ENCODE measurements at places on chromosomes 2 and 18. TPM values are rescaled to one million over a fixed set of nuclear protein-coding genes. Genes with fewer than 3 reads are reported as not detected.

DNA sequence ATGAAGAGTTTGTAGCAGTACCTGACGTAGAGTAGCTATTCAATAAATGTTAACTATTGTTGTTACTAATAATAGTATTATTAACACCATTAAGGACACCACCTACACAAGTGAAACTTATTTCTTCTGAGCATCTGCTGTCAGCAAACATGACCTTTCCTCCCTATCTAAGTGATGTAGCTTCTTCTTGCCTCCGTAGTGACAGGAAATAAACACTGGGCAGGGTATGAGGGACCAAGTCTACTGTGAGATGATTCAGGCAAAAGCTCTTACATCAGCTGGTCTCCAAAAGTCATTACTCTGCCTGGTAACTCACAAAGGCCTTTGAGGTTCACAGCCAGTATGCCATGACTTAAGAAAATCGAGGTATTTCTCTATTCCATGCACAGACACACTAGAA lies 750.5 kb downstream of the CPS1 start:
- no peak for DNase-seq

DNA sequence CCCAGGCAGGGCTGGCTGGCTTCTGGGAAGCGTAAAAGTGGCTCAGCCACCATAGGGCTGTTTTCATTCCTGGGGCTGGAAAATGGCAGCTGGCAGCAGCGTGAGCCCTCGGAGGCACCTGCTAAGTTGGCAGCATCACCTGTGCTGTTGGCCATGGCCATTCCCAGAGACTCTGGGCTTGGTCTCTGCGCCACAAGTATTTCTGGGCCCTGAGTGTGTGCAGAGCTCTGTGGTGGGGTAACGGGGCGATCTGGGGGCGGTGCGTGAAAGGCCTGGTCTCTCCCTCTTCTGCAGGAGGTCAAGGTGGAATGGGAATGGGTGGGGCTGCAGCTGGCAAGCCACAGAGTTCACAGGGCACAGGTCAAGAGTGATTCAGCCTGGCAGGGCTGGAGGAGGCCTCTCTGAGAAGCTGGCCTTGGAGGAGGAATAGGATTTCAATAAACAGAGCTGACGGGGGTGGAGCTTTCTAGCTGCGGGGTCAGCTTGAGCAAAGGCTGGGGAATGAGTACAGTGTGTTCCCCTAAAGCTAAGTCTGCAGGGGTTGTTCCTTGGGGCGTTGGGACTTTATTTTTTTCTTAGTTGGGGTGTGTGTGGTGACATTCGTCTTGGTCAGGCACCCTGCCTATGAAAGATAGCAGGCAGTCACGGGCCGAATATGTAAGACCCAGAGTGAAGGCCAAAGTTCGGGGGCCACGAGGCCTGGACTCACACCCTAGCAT lies 10.3 kb upstream of the NTSR2 start:
- DNase-seq, result no peak

DNA sequence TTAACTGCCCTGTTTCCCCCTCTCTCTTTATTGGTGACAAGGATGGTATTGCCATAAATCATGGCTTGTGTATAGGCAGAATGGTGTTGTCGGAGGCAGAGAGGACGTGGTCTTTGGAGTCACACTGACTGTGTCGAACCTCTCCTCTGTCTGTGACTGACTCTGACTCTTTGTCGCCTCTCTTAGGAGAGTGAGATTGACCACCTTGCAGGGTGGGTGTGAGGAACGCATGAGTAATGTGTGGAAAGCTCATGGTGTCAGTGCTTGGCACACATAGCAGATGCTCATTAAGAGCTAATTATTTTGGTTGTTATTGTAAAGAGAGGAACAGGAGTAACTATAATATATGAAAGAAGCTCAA lies 145.6 kb downstream of the TTC27 start:
- no peak for DNase-seq

Gene RPE
- total RNA-seq, result 51.5 TPM

Gene CD8B
- 0.37 TPM for total RNA-seq

Gene IL18R1
- total RNA-seq, result 0.41 TPM

Gene TM4SF20
- total RNA-seq, result not detected

- DNase-seq, result no peak
Measured at GRCh38 chr18:49251451-49251850, 209.0 kb downstream of the DYM start.

GRCh38 chr2:109304731-109305470 lies 175.9 kb downstream of the SH3RF3 start:
- no peak for DNase-seq

GRCh38 chr2:48982887-48983435 lies 171.4 kb downstream of the FSHR start:
- DNase-seq, result no peak

Gene LBX2
- 0.11 TPM for total RNA-seq

Gene CHRND
- not detected for total RNA-seq

DNA sequence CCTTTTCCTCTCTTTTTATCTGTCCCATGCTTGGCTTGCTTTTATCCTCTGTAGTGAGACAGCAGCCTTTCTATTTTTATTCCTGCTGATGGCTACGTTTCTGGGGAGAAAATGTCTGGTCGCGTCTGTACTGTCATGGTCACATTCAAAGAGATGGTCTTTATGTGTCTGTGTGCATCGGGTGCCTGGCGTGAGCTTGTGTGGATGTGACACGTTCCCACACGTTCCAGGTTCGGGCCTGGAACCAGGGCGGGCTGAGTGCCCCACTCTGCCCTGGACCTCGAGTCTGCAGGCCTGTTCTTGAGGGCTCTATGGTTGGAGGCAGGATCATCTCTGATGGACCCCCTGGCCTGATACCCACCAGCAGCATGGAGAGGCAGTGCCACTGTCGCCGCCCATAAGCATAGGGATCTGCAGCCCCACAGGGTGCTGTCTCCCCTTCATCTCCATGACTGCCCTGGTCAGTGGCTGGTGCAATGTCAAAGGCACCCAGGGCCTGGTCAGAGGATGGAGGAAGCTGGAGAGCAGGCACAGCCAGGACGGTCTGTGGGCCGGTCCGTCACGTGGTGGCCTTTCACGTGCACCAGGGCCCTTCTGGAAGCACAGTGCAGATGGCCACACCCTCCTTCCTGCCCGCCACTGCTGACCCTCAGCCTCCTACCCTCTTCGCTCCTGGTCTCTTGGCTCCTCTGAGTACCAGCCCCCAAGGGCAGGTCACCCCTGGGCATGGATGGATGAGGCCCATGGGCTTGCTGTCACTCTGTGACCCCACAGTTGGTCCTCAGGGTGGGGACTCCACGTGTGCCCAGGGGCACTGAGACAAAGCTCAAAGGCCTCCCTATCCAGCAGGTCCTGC lies 149.2 kb upstream of the TWIST2 start:
- DNase-seq, result no peak

Gene GALR1
- 0.17 TPM for total RNA-seq

GRCh38 chr2:240139666-240140393 lies 628 bp downstream of the OTOS start:
- DNase-seq, result peak; percentile 83

GRCh38 chr2:175057078-175057685 lies 52.0 kb upstream of the CHN1 start:
- peak; percentile 31 for DNase-seq

- DNase-seq, result no peak
Measured at GRCh38 chr2:149200109-149200520, 130.3 kb upstream of the LYPD6 start.

DNA sequence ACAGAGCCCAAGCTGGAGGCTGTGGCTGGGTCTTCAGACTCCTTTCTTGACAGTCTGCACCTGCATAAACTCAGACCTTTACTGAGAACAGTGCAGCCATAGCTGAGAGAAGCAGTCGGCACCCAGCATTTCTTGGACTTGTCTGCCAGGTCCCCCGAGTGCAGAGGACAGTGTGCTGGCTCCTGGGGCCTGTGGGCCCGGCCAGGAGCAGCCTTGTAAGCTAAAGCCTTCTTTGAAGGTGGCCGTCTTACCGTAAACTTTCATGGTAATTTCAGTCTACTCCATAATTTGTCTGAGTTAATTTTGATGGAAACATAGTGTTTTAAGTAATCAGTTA lies 70.9 kb downstream of the LRRFIP1 start:
- no peak for DNase-seq

DNA sequence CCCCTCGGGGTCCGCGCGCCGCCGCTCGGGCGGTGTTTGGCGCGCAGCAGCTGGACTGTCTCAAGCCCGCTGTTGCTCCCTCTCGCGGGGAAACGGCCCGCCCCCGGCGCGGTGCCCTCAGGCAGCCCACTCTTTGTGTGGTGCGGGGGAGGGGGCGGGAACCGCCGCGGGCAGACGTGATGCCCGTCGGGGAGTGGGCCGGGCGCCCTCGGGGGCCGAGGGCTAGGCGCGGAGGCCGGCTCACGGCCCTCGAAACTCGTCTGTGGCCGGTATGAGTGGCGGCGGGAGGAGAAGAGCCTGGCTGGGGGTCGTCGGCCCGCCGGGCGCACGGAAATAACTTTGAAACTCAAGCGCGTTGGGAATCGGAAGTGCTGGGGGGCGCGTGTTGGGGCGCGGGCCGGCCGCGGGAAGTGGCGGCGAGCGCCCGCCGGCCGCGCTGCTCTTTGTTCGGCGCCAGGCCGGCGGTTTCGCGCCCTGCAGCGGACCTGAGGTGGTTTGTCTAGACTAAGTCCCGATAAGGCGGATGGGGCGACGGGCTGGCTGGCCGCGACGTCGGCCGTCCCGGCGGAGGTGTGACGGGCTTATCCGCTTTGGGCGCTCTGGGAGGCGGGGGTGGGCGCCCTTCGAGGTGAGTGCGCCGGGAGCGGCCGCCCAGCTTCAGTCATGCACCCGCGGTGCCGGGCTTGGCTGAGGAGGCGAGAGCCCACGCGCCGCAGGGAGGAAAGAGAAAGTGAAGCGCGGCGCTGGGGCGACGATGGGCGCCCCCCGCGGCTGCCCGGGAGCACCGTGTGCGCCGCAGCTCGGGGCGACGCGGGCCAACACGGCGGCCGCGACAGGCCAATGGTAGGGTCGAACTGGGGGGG lies 679 bp downstream of the PTMA start:
- peak; percentile 61 for DNase-seq

Gene HOXD9
- 0.10 TPM for total RNA-seq

GRCh38 chr18:13192970-13193369 lies 25.6 kb upstream of the LDLRAD4 start:
- DNase-seq, result no peak

DNA sequence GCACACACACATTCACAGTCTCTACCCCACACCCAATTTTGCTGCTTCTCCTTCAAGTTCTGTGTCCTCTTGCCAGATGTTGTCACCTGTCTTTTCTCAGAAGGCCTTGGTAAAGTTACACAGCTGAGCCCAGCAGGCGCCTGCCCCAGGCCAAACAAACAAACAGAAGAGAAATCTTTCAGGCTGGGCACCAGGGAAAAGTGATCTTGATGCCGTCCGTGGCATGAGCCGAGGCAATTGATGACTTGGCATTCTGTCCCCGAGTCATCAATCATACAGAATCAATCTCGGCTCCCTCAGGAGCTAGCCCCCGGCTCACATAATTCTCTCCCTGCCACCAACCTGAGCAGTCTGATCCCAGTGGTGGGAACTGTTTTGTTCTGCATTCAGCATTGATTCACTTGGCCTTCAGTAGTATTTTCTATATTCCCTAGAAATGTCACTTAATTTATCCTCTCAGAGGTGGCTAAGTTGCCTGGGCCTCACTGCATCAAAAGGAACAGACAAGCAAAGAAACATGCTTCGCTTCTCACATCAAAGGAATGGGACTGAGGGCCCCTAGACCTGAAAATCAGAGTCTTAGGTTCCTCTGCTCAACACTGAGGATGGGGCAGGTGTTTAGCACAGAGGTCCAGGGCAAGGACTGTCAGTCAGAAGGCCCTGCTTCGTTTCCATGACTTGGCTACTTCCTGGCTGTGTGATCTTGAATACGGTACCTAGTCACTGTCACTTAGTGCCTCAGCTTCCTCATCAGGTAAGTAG lies 278.8 kb upstream of the CELF4 start:
- no peak for DNase-seq

- no peak for DNase-seq
Measured at GRCh38 chr18:48728204-48728833, 189.5 kb downstream of the CTIF start.

GRCh38 chr2:181430406-181431118 lies 26.6 kb upstream of the ITGA4 start:
- DNase-seq, result no peak

- DNase-seq, result no peak
Measured at GRCh38 chr2:15543541-15543940, 17.6 kb downstream of the NBAS start.

Gene MBD5
- total RNA-seq, result 11.3 TPM

GRCh38 chr18:62610351-62610700 lies 87.5 kb downstream of the ZCCHC2 start:
- no peak for DNase-seq

Gene HOXD11
- not detected for total RNA-seq

Gene PRKAG3
- total RNA-seq, result not detected

DNA sequence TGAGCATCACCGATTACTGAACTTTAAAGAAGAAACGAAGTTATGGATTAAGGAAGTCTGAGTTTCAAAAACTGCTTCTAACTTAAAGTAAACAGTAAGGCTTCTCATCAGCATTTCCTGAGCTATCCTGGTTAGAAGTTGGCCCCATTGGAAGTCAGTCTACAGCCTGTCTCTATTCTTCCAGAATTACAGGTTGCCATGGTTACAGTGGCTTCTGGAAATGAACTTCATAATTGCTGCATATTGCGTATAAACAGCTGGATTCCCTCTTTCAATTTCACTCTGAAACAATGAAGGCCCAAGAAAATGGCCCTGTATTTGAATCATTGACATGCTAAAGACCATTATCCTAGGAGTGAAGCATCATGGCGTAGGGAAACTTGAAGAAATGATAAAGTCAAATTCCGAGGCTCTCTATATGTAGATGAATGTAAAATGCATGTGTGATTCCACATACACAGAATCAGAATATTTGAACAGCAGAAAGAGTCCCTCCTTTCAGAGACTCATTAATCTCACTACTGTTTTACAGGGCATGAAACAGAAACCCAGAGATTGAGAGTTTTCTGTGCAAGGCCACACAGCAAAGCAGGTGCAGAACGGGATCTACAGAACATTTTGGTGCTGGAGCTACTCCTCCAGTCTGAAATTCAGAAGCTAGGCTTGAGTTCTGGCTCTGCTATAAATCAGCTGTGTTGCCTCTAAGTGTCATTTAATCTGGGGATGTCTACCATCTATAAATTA lies 856.4 kb upstream of the CELF4 start:
- DNase-seq, result no peak

- no peak for DNase-seq
Measured at GRCh38 chr2:223599640-223600380, 2.4 kb downstream of the SCG2 start.

DNA sequence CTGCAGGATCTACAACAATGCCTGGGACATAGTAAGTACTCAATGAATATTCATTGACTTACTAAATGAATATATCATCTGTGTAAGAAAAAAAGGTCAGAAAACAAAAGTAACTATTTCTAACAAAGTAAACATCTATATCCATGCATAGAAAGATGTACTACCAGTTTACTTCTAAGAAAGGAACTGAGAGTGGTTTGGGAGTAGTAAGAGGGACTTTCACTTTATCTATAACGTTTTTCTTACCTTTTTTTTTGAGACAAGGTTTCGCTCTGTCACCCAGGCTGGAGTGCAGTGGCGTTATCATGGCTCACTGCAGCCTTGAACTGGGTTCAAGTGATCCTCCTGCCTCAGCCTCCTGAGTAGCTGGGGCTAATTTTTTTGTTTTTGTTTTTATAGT lies 25.7 kb downstream of the DHX57 start:
- DNase-seq, result no peak

Gene CREG2
- 0.03 TPM for total RNA-seq

GRCh38 chr18:28198620-28199019 lies 21.7 kb upstream of the CDH2 start:
- no peak for DNase-seq
